ENCODE measurements at places on chromosomes 7 and 10.

GRCh38 chr7:20151708-20152456, 65.3 kb downstream of the MACC1 start:
- no peak for DNase-seq

DNA sequence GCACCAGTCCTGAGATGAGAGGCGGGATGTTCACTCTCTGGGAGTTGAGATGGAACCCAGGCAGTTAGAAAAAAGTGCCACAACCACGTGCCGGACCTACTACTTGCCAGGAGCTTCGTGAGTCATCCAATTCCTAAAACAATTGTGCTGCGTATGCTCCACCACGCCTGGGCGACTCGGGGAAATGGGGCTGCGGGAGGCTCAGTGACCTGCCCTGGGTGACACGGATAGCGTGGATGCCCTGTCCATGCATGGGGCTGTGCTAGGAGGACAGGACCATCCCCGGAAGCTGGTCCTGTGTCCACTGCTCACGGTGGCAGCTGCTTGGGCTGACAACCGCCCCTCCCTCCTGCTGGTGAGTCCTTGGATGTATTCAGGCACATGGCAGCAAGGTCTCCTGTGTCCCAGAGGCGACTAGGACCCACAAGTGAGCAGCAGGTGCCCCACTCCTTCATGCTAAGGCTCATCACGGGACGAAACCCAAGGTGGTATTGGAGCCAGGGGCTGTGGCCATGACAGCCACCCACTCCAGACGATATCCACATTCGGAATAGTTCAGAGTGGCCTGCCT, 90.4 kb downstream of the BMS1 start:
- DNase-seq: no peak

DNA sequence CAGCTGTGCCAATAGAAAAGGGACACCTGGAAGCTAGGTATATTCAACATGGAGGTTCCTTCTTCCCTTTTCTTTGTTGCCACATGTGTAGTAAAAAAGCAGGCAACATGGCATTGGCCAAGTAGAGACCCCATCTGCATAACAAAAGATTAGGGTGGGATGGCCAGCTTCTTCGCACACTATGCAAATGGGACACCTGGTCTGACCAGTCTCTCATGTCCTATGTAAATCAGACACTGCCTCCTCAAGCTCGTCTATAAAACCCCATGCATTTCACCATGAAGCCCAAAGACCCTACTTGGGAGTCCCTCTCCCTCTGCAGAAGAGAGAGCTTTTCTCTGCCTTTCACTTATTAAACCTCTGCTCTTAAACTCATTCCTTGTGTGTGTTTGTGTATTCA, 53.9 kb downstream of the MYL10 start:
- no peak for DNase-seq

DNA sequence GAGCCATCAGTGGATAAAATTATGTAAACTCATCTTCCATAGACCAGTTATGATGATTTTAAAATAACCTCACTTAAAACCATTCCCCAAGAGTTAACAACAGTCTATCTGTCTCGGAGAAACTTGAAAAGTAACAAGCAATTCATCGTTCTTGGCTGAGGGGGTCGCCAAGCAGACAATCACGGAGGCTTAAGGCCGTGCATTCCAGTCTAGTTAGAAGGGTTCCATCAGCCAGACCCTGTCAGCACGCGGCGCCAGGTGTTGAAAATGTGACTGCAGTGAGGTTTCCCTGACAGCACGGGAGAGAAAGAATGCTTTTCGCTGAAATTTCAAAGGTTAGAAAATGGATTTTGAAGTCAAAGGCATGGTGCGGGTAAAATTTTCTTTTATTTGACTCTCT, 1025.0 kb upstream of the CELF2 start:
- DNase-seq: no peak

Data from stimulated activated CD8-positive, alpha-beta memory T cell treated with anti-CD3 and anti-CD28 coated beads, Interleukin-4, amount 100 ng/mL, for 1 hour (primary cell).